Type B pancreatic cell (in vitro differentiated cells): ENCODE measurements at places on chromosomes 4 and X. TPM values are rescaled to one million over a fixed set of nuclear protein-coding genes. Genes with fewer than 3 reads are reported as not detected.

The ASMT gene
- not detected in 2 replicates for total RNA-seq

The MSANTD1 gene
- 1.4 TPM in 2 replicates for total RNA-seq

The SSX1 gene
- total RNA-seq, result not detected in 2 replicates

The GAGE12E gene
- not detected in 2 replicates for total RNA-seq

The MAOA gene
- 17.1 and 18.9 TPM in 2 replicates for total RNA-seq

The SPANXC gene
- not detected in 2 replicates for total RNA-seq

The AKAP14 gene
- 0.92 TPM in 1 of 2 replicates, not detected in the other for total RNA-seq

The VSIG1 gene
- 33.2 and 71.0 TPM in 2 replicates for total RNA-seq

The PNMA6F gene
- total RNA-seq, result not detected in 2 replicates

The KCNIP4 gene
- 0.31 and 6.2 TPM in 2 replicates for total RNA-seq

The XG gene
- total RNA-seq, result 0.55 and 0.63 TPM in 2 replicates

The ITIH6 gene
- total RNA-seq, result not detected in 2 replicates

The TDO2 gene
- total RNA-seq, result 8.0 and 10.6 TPM in 2 replicates

The CPLX1 gene
- total RNA-seq, result 3.7 and 5.6 TPM in 2 replicates

The TRIM61 gene
- 2.1 and 2.6 TPM in 2 replicates for total RNA-seq

The UCHL1 gene
- 45.1 and 183 TPM in 2 replicates for total RNA-seq

The MAGED4B gene
- 82.9 and 111 TPM in 2 replicates for total RNA-seq

The TEX13D gene
- total RNA-seq, result not detected in 2 replicates

The DCAF12L1 gene
- 0.56 and 0.83 TPM in 2 replicates for total RNA-seq

The POU3F4 gene
- 0.45 and 1.3 TPM in 2 replicates for total RNA-seq

The KIAA1210 gene
- not detected in 2 replicates for total RNA-seq

The TMEM150C gene
- total RNA-seq, result 5.7 and 7.8 TPM in 2 replicates

The PDLIM3 gene
- total RNA-seq, result 0.93 and 6.7 TPM in 2 replicates

The NEIL3 gene
- 4.0 and 10.1 TPM in 2 replicates for total RNA-seq

The P2RY10 gene
- total RNA-seq, result not detected in 2 replicates

The CHRNA9 gene
- total RNA-seq, result 0.58 TPM in 1 of 2 replicates, not detected in the other

The PRSS12 gene
- 14.1 and 23.6 TPM in 2 replicates for total RNA-seq

The PTCHD1 gene
- 6.0 and 21.6 TPM in 2 replicates for total RNA-seq

The QRFPR gene
- total RNA-seq, result 0.29 and 1.4 TPM in 2 replicates

The CSAG2 gene
- total RNA-seq, result 0.40 TPM in 1 of 2 replicates, not detected in the other

The CXCL10 gene
- 0.31 and 0.60 TPM in 2 replicates for total RNA-seq

The TMEM31 gene
- total RNA-seq, result 0.87 TPM in 1 of 2 replicates, not detected in the other

The COX7B gene
- total RNA-seq, result 245 and 387 TPM in 2 replicates

The FGF5 gene
- 0.75 and 0.76 TPM in 2 replicates for total RNA-seq

The CXCL13 gene
- 0.75 TPM in 1 of 2 replicates, not detected in the other for total RNA-seq

The BST1 gene
- total RNA-seq, result 0.89 and 3.4 TPM in 2 replicates

The ADH6 gene
- total RNA-seq, result 5.2 and 9.8 TPM in 2 replicates

The AGTR2 gene
- 0.19 and 0.51 TPM in 2 replicates for total RNA-seq
